Transverse colon (tissue), 4 donors: ENCODE measurements at places on chromosomes 7 and 10. TPM values are rescaled to one million over a fixed set of nuclear protein-coding genes. Genes with fewer than 3 reads are reported as not detected.

Gene MINDY4
- 14.1 TPM for total RNA-seq

- no peak for DNase-seq
- H3K36me3 ChIP-seq: no peaks in the 10 kb centered on the region
- no peak overlapping the region for H3K4me3 ChIP-seq
- H3K4me1 ChIP-seq: no peaks in the 10 kb centered on the region
- no peaks in the 10 kb centered on the region for H3K27me3 ChIP-seq
Measured at GRCh38 chr10:77726732-77727131, 89.1 kb upstream of the KCNMA1 start.

- H3K27me3 ChIP-seq: peaks cover 5% of the 10 kb centered on the region
- no peak for DNase-seq
- no peaks in the 10 kb centered on the region for H3K36me3 ChIP-seq
- no peaks in the 10 kb centered on the region for H3K4me1 ChIP-seq
- H3K4me3 ChIP-seq: no peak overlapping the region
- no peak overlapping the region for H3K27ac ChIP-seq
Measured at GRCh38 chr10:1406132-1406966, 331.0 kb downstream of the ADARB2 start.

Gene MMRN2
- total RNA-seq: 25.3 TPM

DNA sequence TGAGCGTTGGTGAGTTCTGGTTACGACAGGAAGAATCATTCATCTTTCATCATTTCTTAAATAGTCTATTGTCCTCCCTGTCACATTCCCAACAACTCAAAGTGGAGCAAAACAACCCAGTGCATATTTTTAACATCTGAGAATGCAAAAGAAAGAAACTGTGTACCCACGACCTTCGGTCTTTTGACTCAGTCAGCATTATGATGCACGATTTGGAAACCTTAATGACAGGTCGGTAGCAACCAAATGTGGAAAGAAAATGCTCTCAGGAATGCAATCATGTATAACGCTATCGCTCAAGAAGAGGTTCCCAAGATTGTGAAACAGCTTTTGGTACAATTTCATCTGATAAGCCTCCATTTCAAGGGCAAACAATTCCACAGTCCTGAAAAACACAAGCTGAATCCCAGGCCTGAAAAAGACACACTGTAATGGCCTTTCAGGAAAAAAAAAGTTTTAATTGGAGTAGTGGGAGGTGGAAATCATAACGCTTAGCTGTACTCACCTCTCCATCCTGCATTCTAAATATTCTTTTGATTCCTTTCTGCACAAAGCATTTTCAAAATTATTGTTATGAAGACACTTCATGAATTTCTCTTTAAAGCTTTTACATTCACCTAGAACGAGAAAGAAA lies 2.6 kb downstream of the COX19 start:
- no peak overlapping the region for H3K4me3 ChIP-seq
- DNase-seq: no peak
- peaks cover 33% of the 10 kb centered on the region for H3K4me1 ChIP-seq
- no peaks in the 10 kb centered on the region for H3K36me3 ChIP-seq
- H3K27me3 ChIP-seq: no peaks in the 10 kb centered on the region

DNA sequence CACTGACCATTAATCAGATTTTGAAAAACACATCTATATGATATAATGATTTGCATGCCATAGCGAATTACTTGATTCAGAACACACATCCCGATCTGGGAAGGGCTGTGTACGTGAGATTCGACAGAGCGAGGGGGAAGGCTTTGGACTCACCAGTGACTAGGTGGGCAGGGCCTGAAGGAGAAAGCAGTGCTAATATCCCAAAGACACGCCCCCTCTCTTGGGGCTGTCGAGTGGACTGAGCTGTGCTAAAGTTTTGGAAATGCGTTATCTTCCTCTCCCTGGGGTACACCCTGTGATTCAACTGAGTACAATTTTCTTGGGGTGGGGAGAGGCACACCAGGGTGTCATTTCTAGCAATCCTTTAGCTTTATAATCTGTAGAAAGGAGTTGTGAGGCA lies 1.8 kb downstream of the LRRC17 start:
- no peak overlapping the region for H3K27ac ChIP-seq
- H3K4me1 ChIP-seq: no peaks in the 10 kb centered on the region
- H3K27me3 ChIP-seq: no peaks in the 10 kb centered on the region
- DNase-seq: no peak
- no peaks in the 10 kb centered on the region for H3K36me3 ChIP-seq
- no peak overlapping the region for H3K4me3 ChIP-seq

DNA sequence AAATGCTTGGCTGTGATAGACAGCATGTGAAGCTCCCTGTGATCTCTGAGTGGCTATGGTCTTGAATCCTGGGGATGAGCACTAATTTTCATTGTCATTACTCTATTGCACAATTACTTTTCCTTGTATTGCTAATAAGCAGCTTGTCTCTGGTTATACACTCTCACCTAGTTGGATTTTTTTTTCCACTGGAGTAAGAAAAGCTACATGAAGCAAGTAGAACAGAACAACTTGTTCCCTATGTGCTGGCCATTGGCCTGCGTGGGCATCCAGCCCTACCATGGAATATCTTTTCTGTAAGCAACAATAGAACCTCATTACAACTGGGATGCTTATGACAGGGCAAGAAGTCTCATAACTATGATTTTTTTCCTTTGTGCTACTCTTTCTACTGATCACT lies 807.4 kb downstream of the TNS3 start:
- no peaks in the 10 kb centered on the region for H3K4me1 ChIP-seq
- H3K36me3 ChIP-seq: no peaks in the 10 kb centered on the region
- H3K27me3 ChIP-seq: no peaks in the 10 kb centered on the region
- H3K4me3 ChIP-seq: no peak overlapping the region
- H3K27ac ChIP-seq: no peak overlapping the region

- H3K4me3 ChIP-seq: no peak overlapping the region
- H3K27me3 ChIP-seq: no peaks in the 10 kb centered on the region
- H3K4me1 ChIP-seq: peaks cover 29% of the 10 kb centered on the region
- peak overlapping the region; percentile 77 for H3K27ac ChIP-seq
Measured at GRCh38 chr10:32971536-32972091, 13.6 kb upstream of the ITGB1 start.

DNA sequence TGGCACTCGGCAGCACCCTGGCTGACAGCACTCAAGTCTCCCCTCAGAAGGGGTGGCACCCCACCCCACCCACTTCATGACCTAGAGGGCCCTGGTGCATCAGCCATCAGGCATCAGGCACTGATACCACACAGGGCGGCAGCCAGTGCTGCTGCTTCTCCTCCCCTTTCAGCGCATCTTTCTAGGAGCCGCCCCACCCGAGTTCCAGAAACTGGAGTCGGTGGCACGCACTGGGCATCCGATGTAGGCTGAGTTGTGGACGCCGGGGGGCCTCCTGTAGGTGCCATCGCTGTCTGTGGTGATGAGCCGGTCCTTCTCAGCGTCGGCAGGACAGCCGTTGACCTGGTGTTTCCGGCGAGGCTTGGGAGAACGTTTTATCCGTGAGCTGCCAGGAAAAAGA lies 69.7 kb upstream of the ATP6V0A4 start:
- no peak overlapping the region for H3K4me3 ChIP-seq
- H3K36me3 ChIP-seq: no peaks in the 10 kb centered on the region
- no peaks in the 10 kb centered on the region for H3K4me1 ChIP-seq
- no peak for DNase-seq
- H3K27ac ChIP-seq: no peak overlapping the region

Gene PTPN20
- 4.9 TPM for total RNA-seq

GRCh38 chr7:92714767-92715166 lies 121.6 kb downstream of the CDK6 start:
- H3K27me3 ChIP-seq: no peaks in the 10 kb centered on the region
- H3K4me3 ChIP-seq: no peak overlapping the region
- no peak overlapping the region for H3K27ac ChIP-seq
- H3K36me3 ChIP-seq: no peaks in the 10 kb centered on the region

GRCh38 chr7:92595281-92595680 lies 5.1 kb upstream of the FAM133B start:
- no peak for DNase-seq
- no peaks in the 10 kb centered on the region for H3K27me3 ChIP-seq
- H3K4me1 ChIP-seq: peaks cover 5% of the 10 kb centered on the region
- no peak overlapping the region for H3K27ac ChIP-seq
- no peaks in the 10 kb centered on the region for H3K36me3 ChIP-seq
- no peak overlapping the region for H3K4me3 ChIP-seq

GRCh38 chr7:78389022-78389421 lies 590.4 kb downstream of the PHTF2 start:
- H3K27ac ChIP-seq: no peak overlapping the region
- no peaks in the 10 kb centered on the region for H3K27me3 ChIP-seq
- H3K4me3 ChIP-seq: no peak overlapping the region
- no peaks in the 10 kb centered on the region for H3K4me1 ChIP-seq
- DNase-seq: no peak
- H3K36me3 ChIP-seq: no peaks in the 10 kb centered on the region

Gene UNCX
- total RNA-seq: not detected

GRCh38 chr7:5567790-5568189 lies 144.2 kb upstream of the TNRC18 start:
- H3K4me1 ChIP-seq: peaks cover 29% of the 10 kb centered on the region
- H3K27ac ChIP-seq: no peak overlapping the region
- no peaks in the 10 kb centered on the region for H3K36me3 ChIP-seq
- DNase-seq: no peak
- no peak overlapping the region for H3K4me3 ChIP-seq
- peaks cover 23% of the 10 kb centered on the region for H3K27me3 ChIP-seq

- no peaks in the 10 kb centered on the region for H3K27me3 ChIP-seq
- no peaks in the 10 kb centered on the region for H3K36me3 ChIP-seq
- no peak overlapping the region for H3K4me3 ChIP-seq
Measured at GRCh38 chr10:112231602-112232400, 48.2 kb upstream of the GPAM start.

Gene GPR85
- total RNA-seq: not detected

DNA sequence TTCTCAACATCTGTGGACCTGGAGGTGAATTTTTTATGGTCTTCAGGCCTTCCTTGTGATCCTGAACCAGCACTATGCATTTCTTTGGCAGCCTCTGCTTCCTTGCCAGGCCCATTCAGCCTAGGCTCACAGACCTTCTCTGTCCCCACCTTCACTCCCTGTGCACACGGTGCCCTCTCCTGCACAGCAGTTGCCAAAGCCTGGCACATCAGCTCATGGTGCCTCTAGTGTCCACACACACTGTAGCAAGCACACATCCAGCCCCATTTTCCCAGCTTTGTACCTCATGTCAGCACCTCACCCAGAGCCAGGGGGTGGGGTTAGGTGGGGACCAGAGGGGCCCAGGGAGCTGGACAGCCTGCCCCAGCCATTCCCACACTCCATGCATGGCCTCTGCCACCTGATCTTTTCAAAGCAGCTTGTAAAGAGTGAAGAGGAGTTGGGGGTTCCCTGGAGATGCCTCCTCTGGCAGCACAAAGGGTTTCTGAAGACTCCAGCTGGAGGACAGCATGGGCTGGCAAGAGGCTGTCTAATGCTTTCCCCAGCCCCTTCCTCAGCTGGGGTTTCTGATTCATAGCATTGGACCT lies 57.9 kb upstream of the TMEM72 start:
- no peaks in the 10 kb centered on the region for H3K4me1 ChIP-seq
- H3K27ac ChIP-seq: no peak overlapping the region
- no peaks in the 10 kb centered on the region for H3K27me3 ChIP-seq
- no peak for DNase-seq

Gene IDE
- total RNA-seq: 32.9 TPM

DNA sequence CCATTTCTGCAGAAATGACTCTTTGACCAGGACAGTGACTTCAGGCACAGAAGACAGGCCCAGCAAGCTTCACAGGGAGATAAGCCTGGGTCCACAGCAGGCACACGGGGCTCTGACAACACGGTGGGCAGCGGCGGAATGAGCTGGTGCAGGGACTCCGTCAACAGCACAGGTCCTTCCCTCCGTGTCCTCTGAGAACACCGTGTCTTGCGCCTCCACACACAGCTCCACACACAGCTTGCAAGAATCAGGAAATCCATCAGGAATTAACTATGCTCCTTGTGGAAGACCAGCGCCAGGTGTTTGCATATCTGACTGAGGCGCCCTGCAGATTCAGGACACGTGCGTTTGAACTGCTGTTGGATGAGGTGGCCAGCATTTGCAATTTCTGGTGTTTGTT lies 39.6 kb downstream of the TCERG1L start:
- no peaks in the 10 kb centered on the region for H3K27me3 ChIP-seq
- H3K36me3 ChIP-seq: no peaks in the 10 kb centered on the region
- H3K4me3 ChIP-seq: no peak overlapping the region
